ENCODE measurements at places on chromosomes 5 and 9.

GRCh38 chr5:88396751-88397281 lies 128.2 kb upstream of the TMEM161B start:
- no peak for DNase-seq

DNA sequence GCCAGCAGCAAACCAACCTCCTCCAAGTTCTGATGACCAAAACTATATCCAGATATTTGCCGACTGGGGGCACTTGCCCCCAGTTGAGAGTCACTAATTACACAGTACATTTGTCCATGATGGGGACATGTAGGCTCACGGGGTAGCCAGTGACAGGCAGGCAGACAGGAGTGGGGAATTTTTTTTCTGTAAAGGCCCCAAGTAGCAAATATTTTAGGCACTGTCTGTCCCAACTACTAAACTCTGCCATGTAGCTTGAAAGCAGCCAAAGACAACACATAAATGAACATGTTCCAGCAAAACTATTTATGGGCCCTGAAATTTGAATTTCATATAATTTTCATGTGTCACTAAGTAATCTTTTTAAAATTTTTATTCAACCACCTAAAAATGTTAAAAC lies 80.7 kb downstream of the GRIA1 start:
- no peak for DNase-seq

- no peak for DNase-seq
These were observed 479.2 kb upstream of the TUSC1 start for GRCh38 chr9:26157411-26157810.

- no peak for DNase-seq
These were observed 165.3 kb downstream of the BNC2 start for GRCh38 chr9:16705111-16705604.

DNA sequence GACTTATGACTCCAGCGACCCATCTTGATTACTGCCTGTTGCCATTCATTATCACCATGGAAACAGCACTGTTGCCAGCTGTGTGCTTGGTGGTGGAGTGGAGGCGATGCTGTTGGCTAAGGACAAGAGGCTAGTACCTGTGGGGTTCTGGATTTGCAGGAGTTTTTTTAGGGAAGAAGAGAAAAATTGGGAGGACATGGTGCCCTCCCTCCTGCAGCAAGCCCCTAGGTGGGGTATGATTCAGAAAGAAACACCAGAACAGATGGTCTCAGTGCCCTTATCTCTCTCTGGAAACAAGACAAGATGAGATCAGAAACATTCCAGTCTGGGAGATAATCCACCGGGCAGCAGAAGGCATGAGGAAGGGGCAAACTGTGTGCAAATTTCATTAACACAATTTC lies 87.8 kb upstream of the TLR4 start:
- DNase-seq = no peak

DNA sequence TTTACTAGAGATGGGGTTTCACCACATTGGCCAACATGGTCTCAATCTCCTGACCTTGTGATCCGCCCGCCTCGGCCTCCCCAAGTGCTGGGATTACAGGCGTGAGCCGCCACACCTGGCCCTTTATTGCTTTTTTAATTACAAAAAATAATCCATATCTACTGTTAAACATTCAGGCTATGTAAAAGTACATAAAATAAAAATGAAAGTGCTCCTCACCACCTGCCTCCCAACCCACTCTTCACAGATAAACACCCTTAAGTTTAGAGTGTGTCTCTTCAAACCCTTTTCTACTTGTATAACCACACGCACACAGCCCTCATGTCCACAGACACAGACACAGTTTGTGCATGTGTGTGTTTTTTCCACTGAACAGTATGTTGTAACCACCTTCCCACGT lies 16.7 kb downstream of the TSC1 start:
- DNase-seq = no peak

DNA sequence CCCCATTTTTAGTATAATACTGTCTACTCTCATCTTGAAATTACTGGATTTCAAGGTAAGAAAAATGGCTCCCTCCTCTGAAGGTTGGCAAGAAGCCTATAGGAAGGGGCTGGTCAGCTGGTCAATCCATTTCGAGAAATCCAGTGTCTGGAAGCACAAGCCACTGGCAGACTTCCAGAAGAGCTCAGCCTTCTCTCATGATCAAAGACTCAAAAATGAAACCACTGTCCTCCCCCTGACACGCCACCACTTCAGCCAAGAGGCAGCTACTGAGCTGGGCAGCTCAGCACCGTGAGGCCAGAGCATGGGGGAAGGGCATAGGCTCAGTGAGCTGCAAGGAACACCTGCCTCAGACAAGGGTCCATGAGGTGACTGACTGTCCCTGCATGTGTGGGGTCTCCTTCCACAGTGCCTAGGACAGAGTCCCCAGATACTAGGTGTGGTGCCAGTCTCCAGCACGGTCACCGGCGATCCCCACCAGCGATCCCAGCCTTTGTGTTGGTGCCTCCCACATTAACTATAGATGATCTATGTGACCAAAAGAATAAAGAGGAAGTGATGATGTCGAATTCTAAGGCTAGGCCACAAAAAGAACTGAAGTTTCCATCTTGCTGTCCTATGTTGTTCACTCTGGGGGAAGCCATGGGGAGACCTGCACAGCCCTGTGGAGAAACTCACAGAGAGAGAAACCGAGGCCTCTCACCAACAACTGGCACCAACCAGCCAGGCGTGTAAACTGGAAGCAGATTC lies 100.1 kb upstream of the LRRTM2 start:
- peak; percentile 22 for DNase-seq

- no peak for DNase-seq
These were observed 1929.6 kb upstream of the CDH6 start for GRCh38 chr5:29263915-29264351.

DNA sequence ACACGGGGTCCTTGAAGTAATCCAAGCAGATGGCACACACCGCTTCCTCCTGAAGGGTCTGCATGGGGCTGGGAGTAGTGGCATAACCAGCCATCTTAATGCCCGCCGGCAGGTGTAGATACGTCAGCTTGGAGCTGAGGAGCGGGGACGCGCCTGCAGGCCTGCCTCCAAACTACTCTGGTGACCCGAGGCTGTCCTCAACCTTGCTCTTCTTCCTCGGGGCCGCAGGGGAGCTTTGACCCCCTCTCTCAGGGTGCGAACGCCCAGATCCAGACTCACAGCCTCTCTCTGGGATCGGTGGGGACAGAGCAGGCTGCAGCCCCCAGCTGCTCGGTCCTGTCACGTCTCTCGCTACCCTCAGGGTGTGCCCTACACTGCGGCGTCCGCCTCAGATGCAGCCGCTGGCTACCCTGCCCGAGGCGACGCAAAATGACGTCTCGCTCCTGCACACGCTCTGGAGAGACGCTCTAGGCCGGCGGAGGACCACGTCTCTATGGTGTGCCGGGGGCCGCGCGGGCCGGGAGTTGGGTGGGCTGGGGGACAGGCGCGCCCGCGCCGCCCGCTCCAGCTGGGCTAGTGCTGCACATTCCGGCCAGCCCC lies at the start of gene TRIM52:
Gene TRIM52, minus strand, starts transcription at position 424 of the 600 bp plus-strand sequence. Its CDS starts 330 bp downstream, at position 94.
- no peak for DNase-seq

DNA sequence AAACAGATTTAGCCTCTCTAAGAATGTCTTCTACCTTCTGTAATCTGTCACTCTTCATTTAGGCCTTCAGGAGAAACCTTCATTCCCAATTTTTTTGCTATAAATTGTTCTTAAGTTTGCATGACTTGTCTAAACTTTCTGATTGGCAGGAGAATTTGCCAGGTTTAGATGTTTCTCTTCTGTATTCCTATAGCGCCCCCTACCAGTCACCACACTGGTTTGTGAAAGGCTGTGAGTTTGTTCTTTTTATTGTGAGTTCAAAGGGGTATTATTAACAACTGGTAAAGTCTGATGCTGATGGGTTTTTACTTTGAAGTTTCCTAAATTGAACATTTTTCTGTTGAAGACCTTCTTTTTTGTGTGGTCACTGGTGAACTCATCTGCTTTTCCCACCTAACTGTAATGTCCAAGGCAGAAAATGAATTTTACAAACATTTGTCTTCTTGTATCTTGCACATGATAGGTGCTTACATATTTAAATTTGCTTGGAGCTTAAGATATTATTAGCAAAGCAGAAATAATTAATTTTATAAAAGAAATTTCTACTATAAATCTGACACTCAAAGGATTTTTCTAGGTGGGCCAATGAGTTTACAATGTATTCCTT lies 18.4 kb upstream of the F2RL2 start:
- peak; percentile 22 for DNase-seq

DNA sequence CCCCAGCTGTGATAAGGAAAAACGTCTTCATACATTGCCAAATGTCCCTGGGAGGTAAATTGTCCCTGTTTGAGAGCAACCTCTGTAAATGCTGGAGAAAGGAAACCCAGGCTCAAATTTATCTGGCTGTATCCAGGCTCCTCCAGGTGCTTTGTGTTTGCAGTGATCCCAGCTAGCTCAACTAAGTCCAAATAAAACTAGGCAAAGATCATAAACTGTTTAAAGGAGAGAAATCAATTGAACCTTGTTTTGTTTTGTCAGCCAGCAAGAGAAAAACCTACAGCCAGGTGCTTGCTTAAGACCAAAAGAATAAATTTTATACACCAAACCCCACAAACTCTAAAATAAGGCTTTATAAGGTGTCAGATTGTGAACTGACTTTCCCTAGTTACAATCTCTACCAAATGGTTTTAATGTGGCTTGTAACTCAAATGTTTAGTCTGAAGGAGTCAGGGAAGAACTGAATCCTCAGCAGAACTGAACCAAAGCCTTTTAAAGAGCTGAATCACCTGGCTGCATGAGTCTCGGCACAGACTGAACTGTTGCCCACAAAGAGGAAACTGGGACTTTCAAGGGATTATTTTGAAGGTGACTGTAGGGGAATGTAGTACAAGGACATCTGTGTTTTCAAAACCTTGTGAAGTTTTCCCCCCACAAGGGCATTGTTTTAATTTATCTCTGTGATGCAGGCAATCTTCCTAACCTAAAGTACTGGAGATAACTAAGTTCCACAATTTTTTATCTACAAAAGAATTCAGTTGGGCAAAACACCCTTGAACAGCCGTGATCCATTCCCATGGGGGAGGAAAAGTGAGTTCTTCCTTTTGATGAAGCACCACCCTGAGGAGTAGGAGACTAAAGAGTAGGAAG lies 201.7 kb upstream of the TARS1 start:
- DNase-seq = no peak

Measured in nucleus accumbens (tissue), 56 donors.